A549 (cell line): ENCODE measurements at places on chromosomes 3 and 15. TPM values are rescaled to one million over a fixed set of nuclear protein-coding genes. Genes with fewer than 3 reads are reported as not detected.

Gene CPN2
- polyA plus RNA-seq = not detected in 3 replicates

Gene TF
- polyA plus RNA-seq = 0.45 to 2.0 TPM (median 0.53 TPM) in 3 replicates

Gene DLG1
- 26.4 to 29.6 TPM (median 27.0 TPM) in 3 replicates for polyA plus RNA-seq

Gene LRRIQ4
- polyA plus RNA-seq = not detected in 3 replicates

Gene CPNE9
- polyA plus RNA-seq = 0.05 to 0.07 TPM in 2 of 3 replicates, not detected in the other
